ENCODE measurements at places on chromosomes 12 and 14.

DNA sequence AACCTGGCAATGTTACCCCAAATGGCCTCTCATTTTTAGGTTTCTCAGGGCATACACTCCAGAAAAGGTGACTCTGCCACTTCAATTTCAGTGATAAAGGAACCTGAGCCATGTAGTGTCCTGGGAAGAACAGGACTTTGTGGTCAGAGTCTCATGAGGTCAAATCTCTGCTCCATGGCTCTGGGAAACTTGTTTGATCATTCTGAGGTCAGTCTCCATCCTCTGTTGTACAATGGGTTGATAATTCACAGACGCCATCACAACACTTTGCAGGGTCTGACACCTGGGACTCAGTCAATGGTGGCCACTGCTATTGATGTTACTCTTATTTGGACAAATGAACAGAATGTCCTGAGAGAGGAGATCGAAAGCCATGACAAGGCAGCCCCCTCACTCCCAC lies 31.1 kb upstream of the SMOC1 start:
- DNase-seq: no peak

- no peak for DNase-seq
Measured at GRCh38 chr12:67042697-67043131, 226.4 kb upstream of the CAND1 start.

DNA sequence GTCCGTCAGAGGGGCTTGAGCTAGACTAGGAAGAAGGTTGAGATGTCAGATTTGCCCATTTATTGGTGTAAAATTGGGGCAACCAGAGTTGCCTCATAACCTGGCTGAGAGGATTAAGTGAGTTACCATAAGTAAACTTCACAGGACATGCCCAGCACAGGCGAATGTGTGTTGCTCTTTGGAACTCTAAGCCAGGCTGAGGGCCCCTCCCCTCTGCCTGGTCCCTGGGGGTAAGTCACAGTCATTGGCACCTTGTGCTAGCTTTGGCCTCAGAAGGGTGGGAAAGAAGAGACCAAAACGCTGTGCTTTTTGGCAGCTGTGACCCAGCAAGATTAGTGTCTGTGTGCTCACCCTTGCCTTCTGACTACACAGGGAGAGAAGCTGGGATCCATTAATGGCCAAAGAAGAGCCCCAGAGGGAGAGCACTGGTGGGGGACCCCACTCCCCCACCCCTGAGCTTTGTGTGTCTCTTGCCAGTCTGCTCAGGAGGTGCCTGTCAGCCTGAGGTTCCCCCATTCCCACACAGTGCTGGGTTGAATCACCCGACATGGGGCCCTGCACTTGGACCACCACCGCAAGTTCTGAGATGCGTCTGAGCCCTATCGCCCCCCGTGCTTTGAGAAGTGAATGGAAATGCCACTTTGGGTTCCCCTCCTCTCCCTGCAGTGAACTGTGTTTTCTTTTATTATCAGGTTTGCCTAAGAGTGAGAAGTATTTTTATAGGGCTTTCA lies 74.1 kb downstream of the CACNA1C start:
- no peak for DNase-seq

- no peak for DNase-seq
Measured at GRCh38 chr14:91869556-91869955, 2.2 kb upstream of the TC2N start.

GRCh38 chr12:76790564-76791552 lies 26.9 kb downstream of the ZDHHC17 start:
- no peak for DNase-seq

- DNase-seq: no peak
Measured at GRCh38 chr12:132886529-132887477, 602 bp downstream of the CHFR start.

DNA sequence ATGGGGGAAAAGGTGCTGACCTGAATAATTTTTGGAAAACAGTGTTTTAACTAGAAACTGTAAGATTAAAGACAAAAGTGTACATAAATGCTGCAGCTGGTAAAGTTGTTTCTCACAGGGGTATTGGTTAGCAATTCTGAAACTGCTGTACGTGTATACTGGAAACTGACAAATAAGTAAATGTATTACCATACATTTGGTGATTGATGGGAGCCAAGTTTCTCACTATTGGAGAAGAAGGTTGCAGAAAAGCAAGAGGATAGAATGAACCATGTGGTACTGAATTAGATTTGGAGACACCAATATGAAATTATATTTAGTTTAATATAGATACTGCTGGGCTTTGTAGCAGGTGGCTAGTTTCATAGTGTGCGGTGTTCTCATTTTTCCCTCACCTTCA lies 19.6 kb upstream of the FBXO33 start:
- no peak for DNase-seq

- no peak for DNase-seq
Measured at GRCh38 chr12:56212361-56212760, 9.4 kb downstream of the RNF41 start.

GRCh38 chr14:60166142-60166541 lies 944 bp upstream of the DHRS7 start:
- no peak for DNase-seq

DNA sequence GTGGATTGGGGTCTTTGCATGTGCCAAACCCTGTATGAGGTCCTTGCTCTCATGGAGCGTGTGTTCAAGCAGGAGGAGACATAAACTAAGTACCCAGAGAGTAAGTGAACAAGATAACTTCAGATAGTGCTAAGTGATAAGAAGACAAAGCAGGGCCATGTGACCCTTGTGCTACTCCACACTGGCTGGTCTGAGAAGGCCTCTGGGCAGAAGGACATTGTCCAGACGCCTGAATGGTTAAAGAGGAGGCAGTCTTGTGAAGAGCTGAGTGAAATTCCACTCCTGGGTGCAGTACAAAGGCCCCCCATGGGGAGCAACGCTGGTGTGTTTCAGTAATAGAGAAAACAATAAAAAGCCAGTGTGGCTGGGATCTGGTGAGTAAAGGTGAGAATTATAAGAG lies 93.3 kb upstream of the RIC8B start:
- DNase-seq: no peak

DNA sequence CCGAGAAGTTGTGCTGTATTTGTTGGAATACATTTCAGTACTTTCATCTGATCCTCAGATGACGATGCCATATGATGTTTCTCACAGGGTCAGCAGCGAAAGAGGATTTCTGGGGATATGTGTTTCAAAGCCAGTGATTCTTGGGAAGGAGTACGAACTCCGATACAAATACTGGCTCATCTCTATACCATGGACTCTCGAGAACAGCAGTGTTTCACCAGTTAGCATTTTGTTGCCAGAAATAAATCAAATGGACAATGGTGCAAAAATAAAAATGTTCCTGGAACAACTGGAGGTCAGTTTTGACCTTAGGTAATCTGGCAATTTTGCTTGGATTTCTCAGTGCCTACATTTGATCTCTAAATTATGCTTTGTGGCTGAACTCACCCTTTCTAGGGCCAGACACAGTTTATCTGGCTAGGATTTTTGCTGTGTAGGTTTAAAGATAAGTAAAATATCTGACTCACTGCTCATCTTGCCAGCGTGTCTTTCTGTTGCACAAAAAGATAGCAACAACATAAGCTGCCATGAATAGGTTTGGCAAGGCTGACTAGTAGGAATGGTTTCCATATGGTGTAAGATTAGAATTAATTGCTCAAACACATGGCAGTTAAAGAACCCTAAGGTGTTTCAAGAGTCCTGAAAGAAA lies 11.0 kb upstream of the MGP start:
- no peak for DNase-seq

All from stimulated activated CD4-positive, alpha-beta T cell treated with anti-CD3 and anti-CD28 coated beads, Interleukin-1b, Interleukin-23, amount 100 ng/mL, for 1 hour (primary cell).